Eye (tissue), 1 donor: ENCODE measurements at places on chromosomes 2 and 18.

GRCh38 chr2:197453914-197454398 lies 604 bp downstream of the COQ10B start:
- DNase-seq = no peak

GRCh38 chr2:24082787-24083566 lies 1.7 kb downstream of the TP53I3 start:
- DNase-seq = no peak

GRCh38 chr2:179954026-179954425 lies 53.1 kb downstream of the CWC22 start:
- DNase-seq = no peak

GRCh38 chr2:74472086-74472944 lies at the start of gene MRPL53:
Gene MRPL53 (minus strand): TSS chr2:74472680. CDS start chr2:74472660, 20 bp downstream.
- DNase-seq = peak; percentile 99

DNA sequence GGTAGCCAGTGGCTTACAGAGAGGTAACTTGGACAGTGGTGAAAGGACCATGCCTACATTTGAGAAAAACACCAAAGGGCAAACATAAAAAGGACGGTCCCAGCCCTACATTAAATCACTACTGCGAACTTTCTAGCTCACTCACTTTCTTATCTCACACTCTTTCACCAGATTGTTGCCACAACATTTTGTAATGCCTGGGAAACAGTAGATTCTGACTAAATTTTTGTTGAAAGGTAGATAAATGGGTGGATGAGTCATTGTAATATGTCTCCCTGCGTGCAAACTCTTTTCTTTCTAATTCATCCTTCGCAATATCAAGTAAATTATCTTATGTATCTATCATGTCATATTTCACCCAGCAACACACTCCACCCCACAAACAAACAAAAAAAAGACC lies 192.2 kb downstream of the IRS1 start:
- no peak for DNase-seq

DNA sequence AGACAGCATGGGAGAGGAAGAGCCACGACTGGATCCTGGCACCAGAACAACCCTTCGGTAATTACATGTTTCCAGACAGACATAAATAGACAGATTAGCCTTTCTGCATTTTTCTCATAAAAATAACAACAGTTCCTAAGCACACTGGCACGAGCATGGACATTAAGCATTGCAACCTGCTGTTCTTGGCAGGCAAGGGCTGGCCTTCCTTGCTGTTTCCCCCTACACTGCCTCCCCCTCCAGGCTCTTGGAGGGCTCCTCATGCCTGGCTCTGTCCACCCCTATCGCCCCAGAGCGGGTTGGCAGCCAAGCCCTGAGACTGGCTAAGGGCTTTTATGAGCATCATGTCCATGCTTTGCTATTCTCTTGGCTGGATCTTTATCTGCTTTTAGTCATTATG lies 89.6 kb downstream of the TTC32 start:
- no peak for DNase-seq

DNA sequence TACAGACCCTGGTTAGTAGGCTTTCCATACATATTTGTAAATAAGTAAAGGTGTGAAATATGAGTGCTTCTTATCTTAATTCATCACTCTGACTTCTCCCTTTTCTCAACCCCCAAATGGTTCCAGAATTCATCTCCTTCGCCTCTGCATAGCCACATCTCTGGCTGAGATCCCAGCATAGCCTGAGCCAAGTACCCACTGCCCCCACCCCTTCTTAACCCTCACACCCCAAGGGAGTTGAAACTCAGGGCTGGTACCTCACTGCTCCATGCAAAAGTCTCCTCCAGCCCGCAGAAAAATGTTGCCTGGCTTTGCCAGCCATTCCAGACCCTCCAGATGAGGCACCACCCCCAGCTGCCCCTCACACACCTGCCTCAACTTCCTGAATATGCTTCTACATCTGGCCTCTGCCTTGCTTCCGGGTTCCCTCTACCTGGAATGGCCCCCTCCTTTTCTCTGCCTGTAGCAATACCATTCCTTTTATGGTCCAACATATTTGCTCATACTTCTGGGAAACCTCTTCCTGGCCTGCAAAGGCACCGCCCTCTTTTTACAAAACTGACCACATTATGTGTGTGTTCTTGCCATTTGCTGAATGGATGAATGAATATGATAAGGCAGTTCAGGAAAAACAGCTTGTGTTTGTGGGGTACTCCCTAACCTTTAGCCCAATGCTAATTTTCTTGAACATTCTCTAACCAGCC lies 112.8 kb downstream of the CELF4 start:
- no peak for DNase-seq
